Activated T-cell treated with anti-CD3 and anti-CD28 coated beads, Interleukin-2, amount 50 U/mL, for 72 hours (primary cell): ENCODE measurements at places on chromosomes 16 and 17. TPM values are rescaled to one million over a fixed set of nuclear protein-coding genes. Genes with fewer than 3 reads are reported as not detected.
A peak's percentile ranks its signal among the peaks of the same experiment; 100 is the strongest.

DNA sequence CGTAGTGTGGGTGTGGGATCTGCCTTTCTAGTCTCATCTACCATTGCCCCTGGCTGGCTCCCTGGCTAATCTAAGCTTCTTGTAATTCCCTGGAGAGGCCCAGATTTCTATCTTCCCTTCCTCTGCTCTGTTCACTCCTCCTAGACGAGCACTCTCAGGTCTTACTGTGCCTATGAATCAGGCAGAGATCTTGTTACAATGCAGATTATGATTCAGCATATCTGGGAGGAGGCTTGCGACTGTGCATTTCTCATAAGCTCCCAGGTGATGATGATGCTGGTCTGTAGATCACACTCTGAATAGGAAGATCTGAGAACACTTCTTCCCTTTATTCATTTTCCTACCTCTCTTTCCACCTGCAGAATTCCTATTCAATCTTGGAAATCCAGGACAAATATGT lies 200.1 kb downstream of the CBLN1 start:
- H3K4me1 ChIP-seq = no peaks in the 10 kb centered on the region
- H3K27ac ChIP-seq = no peak overlapping the region
- H3K27me3 ChIP-seq = no peaks in the 10 kb centered on the region
- DNase-seq = no peak
- H3K4me3 ChIP-seq = no peak overlapping the region
- H3K36me3 ChIP-seq = peaks cover 7% of the 10 kb centered on the region

GRCh38 chr16:49019831-49020230 lies 261.8 kb downstream of the CBLN1 start:
- H3K27ac ChIP-seq = no peak overlapping the region
- no peaks in the 10 kb centered on the region for H3K36me3 ChIP-seq
- H3K4me1 ChIP-seq = no peaks in the 10 kb centered on the region
- H3K27me3 ChIP-seq = peaks cover 8% of the 10 kb centered on the region
- DNase-seq = no peak

DNA sequence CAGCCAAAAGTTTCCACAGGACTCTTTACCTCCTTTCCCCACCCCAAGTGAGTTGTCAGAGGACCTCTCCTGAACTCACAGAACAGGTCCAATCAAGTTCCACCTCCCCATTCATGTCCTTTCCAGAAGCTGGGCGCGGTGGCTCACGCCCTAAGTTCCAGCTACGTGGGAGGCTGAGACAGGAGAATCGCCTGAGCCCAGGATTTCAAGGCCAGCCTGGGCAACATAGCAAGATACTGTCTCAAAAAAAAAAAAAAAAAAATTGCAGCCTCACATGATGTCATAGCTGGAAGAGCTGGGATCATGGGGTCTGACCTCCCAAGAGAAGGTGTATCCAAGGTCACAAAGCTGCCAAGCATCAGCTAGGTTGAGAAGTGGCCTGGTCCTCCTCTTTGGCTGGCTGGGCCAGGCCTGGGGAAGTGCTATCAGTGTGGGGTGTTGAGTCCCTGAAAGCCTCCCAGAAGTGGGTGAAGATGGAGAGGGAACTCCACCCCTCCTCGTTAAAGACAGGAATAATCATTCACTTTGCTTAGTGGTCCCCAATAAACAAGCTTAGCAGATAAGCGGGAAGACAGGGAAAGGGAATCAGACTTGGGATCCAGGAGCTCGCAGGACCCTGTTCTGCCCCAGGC lies 5.5 kb upstream of the MNT start:
- H3K36me3 ChIP-seq = no peaks in the 10 kb centered on the region
- peak overlapping the region; percentile 56 for H3K27ac ChIP-seq
- no peak for DNase-seq

The LRRC37B gene
- 41.8 TPM for total RNA-seq

DNA sequence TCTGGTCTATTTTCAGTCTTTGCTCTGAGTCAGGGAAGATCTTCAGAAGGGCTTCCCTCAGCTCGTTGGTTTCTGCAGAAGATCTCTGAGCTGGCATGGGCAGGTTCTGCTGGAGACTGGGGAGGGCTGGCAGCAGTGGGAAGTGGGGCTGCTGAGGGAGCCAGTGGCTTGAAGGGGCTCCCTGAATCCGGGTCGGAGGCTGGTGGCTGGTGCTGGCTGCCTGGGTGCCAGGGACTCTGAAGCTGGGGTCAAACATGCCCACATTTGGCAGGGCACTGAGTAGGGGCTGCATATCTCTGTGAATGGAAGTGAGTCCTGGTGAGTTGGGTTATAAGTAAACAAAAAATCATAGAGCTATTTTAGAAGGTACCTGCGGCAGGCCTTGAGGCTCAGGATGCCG lies 67.0 kb downstream of the N4BP1 start:
- no peak overlapping the region for H3K4me3 ChIP-seq
- no peaks in the 10 kb centered on the region for H3K27me3 ChIP-seq
- H3K4me1 ChIP-seq = peaks cover 18% of the 10 kb centered on the region
